ENCODE measurements at places on chromosomes 1 and 21.

- DNase-seq = no peak
These were observed 99.6 kb upstream of the USP24 start for GRCh38 chr1:55314740-55315139.

- DNase-seq = no peak
These were observed 1276.9 kb upstream of the ADGRL2 start for GRCh38 chr1:80523861-80524260.

DNA sequence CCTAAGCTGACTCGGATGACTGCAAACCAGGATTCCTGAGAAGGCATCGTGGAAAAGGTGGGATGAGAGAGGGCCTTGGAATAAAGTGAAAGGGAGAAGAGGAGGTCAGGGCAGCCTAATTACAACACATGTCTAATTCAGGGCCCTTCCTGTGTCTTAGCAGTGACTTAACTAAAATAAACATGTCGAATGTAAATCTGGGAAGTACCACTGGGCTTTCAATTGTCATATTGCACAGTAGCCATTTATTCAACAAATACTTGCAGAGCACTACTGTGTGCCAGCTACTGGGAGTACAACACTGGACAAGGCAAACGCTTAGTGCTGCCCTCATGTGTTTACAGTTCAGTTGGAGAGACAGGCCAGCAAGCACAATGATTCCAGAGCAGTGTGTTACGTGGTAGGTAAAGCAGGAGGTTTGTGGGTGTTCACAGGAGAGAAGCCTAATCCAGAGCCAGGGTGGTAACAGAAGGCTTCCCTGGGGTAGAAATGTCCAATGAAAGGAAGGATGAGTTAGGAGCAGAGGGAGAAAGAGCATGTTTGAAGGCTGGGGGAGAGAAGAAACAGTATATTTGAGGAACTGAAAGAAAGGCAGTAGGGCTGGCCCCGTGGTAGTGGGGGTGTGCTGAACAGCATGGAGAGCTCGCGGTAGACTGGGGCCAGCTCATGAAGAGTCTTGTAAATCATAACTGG, 38.0 kb upstream of the RASAL2 start:
- peak; percentile 27 for DNase-seq

GRCh38 chr1:197180252-197180878, 33.9 kb upstream of the ASPM start:
- no peak for DNase-seq

DNA sequence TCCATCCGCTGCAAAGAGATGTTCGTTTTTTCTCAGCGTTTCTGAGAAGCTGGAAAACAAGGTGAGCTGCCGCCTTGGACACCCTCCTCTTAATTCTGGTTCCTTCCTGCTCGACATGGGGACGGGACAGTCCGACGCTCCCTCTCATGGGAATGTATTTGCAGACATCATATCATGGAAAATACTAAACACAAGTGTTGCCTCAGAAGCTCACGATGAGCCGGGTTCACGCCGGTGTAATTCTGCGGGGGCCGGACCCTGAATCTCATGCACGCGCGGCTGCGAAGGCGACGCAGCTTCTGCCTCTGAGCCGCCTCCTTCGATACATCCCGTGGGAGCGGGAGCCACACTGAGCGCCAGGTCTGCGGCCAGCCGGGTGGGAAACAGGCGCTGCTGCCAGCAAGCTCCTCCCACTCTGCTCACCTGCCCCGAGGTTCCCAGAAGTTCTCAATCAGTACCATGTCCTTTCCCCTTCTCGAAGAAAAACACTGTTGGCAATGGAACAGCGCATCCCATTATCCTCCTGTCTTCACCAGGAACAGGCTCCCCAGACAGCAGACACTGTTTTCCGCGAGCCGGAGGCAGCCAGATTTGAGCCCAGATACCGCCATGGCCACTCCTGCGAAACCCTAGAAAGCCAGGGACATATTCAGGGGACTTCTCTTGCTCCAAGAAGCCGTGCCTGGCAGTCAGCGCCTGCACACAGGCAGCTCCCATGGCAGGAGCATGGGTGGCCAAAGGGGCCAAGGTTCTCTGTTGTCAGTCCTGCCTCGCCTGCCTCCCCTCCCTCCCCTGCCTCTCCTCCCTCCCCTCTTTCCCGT, 98.0 kb downstream of the WDR4 start:
- no peak for DNase-seq

DNA sequence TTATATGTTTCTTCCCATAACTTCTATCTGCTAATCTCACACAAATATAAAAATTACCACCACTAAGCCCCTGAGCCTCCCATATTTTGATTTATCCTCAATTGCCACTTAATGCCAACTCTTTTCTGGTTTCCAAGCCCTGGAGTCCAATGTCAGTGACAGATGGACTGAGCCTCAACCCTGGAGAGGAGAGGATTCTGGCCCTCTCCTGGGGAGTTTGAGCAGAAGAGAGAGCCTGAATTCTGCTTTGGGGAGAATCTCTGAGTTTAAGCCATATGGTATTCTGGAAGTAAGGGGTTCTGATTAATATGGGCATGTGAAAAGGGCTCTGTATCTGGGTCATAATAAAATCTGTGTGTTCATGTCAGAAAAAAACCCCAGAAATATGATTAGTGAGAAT, 8.5 kb downstream of the CADM3 start:
- no peak for DNase-seq

DNA sequence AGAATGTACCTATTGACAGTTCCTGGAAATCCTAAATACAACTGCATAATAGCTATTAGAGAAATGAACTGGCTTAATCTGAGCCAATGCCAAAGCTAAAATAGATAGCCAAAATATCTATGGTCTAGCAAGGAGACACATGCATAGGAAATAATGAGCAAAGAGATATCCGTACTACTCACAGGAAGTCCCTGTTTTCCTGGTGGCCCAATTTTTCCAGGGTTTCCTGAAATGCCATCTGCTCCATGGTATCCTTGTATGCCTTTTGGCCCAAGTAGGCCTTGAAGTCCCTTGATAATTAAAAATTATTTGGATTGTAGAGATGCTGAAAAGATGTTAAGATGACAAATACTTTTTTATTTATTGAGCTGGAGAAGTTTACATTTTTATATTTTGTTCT, 108.4 kb upstream of the ZNHIT6 start:
- no peak for DNase-seq

GRCh38 chr1:86975993-86976550, 61.6 kb downstream of the HS2ST1 start:
- no peak for DNase-seq

- DNase-seq = no peak
These were observed 9.4 kb downstream of the EFCAB7 start for GRCh38 chr1:63532727-63533126.

DNA sequence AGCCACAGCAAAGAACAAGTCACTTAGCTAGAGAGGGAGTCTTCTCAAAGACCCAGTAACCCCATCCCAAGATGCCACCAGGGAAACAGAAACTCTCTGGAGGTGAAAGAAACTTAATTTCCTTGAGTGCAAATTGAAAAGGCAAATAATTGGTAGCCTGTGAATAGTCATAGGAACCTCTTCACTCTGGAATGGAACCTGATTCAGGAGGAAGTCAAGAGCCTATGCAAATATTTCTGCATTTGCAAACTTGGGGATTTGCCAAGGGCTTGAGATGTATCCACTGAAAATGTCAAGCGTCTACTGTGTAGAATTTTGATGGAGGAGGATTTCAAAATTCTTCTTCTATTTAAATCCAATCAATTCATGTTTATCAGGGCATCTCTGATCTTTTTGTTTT, 5.7 kb downstream of the HIVEP3 start:
- DNase-seq = no peak

DNA sequence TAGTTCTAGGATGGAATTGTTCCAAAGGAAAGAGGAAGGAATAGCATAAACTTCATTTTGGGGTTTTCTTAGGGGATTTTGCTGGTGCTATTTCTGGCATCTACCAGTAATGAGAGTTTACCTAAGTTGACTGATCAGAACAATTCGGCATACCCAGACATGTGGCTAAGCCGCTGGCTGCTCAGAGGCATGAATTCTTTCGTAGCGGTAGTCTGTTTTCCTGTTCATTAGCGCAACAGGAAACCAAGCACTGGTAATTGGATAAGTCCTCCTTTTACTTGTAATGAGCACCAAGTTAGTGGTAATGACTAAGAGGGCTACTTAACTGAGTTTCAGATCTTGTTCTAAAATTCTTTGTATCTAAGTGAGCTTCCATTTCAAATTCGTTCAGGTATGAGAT, 38.6 kb downstream of the C21orf91 start:
- no peak for DNase-seq

GRCh38 chr1:235402457-235403200, 35.4 kb downstream of the TBCE start:
- no peak for DNase-seq

DNA sequence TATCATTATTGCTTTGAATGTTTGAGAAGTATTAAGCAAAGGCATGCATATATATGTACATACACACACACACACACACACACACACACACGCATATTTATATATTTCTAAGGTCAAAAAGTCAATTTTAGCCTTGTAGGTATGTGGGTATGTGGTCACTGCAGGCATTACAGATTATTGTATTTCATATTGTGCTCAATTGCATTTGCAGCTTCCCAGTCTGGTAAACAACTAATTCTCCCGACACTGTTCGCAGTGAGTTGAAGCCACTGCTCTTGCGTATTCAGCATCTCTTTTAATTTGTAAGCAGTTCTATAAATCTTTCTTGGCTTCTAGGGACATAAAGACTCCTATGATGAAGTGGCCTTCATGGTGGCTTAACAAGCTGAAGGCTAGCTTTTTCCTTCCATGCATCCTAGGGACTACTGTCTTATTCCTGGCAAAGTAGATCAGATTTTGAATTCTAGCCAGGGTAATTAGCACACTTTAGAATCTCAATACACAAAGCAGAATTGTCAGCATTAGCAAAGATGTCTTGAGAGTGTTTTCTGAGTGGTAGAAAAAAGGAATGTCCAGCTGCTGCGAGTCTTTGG, 368.6 kb upstream of the NEGR1 start:
- DNase-seq = no peak

DNA sequence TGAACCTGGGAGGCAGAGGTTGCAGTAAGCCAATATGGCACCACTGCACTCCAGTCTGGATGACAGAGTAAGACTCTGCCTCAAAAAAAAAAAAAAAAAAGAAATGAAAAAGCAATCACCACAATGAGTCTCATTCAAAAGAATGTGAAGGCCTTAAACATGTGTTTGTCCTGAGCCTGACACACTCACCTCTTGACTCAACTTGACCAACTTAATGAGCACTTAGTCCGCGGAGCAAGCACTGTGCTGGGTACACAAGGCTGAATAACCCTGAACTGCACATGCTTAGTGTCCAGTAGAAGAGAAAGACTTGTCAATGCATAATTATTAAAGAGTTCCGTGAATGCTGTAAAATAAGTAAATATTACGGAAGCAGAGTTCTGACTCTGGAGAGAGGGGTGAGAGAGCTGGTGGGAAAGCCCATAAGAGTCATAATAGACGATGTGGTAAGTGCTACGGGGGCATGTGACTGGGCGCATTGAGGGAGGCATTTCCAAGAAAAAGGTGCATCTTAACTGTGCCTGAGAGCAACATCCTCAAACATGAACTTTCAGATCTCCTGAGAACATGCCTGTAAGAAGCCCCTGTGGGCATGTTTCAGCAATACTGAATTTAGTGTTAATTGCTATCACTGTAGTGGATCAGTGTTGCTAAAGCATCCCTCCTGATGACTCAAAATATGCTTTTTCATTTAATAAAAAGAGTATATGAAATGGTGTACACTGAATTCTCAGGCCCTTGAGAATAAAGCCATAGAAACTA, 27.2 kb downstream of the MCOLN2 start:
- DNase-seq = no peak

- no peak for DNase-seq
These were observed 13.7 kb downstream of the LRRC8B start for GRCh38 chr1:89538361-89538760.

DNA sequence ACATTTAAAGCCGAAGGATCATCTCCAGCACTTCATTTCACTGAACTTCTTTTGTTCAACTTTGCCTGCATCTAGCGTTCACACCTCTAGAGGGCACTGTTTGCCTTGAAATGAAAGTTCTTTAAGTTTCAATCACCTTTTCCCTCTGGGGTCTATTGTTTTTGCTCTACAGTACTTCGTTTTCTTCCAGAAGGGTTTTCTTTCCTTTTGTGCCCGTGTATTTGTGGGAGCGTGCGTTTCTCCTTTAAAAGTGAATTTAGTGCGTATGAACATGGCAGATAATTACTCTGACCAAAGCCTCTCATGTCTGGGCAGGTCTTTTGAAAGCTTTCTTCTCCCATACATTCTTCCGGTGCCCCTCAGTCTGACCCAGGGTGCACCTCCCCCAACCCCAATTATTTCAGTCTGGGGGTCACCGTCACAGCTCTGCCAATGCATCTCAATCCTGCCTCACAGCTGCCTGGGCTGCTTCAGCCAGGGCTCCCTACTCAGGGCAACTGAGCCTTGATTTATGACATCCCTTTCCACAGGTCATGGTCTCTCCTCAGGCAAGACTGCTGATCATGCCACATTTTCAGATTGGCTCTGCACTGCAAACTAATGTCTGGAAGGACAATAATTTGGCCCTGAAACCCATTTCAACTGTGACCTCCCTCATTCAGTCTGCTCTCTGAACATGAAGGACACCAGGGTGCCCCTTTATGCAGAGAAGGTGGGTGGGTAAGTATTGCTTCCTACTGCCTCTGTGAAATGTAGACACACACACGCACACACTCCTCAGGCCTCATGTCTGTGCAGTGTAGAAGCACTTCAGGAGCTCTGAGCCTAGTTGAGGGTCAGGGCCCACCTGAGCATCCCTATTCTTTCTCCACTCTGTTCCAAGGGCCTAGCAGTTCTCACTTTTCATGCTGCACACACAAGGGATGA, 88.6 kb downstream of the NUF2 start:
- DNase-seq = no peak

- DNase-seq = no peak
These were observed 27.8 kb downstream of the PLEKHA6 start for GRCh38 chr1:204331847-204332487.

GRCh38 chr1:226710501-226710900, 28.6 kb downstream of the ITPKB start:
- no peak for DNase-seq

DNA sequence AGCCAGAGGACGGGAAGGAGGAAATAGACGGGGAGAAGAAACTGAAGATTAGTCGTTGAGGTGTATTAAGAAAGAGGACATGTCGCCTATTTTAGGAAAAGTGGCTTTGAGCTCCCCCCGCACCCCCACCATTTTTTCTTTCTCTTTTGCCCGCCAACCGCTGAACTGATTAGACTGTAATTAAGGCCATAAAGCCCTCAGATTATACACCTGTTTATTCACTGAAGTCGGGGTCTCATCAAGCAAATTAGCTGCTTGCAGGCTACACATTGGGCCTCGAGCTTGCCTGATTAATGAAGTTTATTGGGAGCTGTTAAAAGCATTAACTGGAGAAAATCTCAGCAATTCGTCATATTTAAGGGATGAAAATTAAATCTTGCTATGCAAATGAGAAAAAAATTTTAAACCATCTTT, 119.4 kb upstream of the RRP15 start:
- no peak for DNase-seq
